ENCODE measurements at places on chromosomes 4 and X.

DNA sequence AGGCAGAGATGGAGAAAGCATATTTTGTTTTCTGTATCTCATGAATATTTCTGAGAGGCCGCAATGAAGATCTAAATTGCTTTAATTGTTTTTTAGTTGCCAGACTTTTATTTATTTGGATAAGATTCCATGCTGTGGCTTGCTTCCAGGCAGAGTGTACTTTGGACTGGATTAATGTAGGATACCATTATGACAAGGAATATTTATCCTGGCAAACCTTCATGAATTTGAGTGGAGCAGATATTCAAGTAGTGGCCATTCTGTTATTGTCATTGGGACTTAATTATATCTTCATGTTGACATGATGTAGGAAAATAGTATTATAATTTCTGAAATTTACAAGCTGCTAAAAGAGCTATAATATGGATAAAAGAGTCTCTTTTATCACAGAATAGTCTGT lies 182.9 kb downstream of the C4orf33 start:
- DNase-seq: no peak

DNA sequence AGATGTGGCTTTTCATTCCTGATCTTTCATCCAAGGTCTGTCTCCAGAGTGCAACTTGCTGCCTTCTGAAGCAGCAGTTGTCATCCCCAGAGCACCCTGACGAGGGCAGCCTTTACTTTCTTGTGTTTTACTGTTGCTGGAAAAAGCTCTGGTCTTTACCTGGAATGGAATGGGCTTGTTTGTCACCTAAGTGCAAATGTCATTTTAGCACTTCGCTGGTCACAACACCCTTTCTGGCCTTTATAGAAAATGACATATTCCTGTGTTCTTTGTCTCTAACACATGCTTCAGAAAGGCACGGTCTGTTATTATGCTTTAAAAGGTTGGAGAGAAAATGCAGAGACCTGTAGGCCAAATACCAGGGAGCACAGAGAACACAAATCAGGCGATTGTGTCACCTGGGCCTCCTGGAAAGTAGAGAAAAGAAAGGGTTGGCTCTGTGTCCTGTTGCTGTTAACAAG lies 332.7 kb upstream of the IGFBP7 start:
- no peak for DNase-seq

DNA sequence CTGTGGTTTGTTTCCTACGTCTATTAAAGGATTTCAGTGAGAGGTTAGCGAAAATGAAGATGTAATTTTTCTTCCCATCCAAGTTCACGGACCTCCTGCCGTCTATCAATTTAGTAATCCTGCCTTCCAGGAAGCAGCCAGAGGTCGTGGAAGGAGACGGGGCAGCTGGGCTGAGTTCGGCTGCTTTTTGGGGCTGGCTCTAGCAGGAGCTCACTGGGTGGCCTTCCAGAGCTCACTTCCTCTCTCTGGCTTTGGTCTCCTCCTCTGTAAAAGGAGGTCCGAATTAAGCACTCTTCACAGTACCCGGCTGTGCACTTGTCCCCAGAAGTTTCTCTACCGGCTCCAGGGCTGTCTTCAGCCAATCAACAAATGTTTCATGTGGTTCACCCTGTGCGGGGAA lies 295.4 kb downstream of the BCOR start:
- DNase-seq: no peak

DNA sequence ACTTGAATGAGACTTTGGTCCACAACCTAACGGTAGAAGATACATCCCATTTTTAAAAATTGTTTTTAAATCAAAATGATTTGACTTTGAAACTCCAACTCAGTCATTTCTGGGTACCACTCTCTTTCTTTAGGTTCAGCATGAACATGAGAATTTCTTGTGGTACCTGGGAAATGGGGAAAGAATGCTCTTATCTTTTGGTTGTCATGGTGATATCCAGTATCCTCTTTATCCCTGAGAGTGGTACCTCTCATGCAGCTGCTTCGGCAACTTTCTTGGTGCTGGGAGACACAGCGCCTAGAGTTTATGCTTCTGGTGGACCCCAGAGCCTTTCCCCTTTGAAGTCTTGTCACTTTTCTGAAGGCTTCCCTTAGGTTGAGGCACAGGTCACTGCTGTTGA lies 465.1 kb upstream of the FAT1 start:
- no peak for DNase-seq

GRCh38 chr4:100489305-100489704 lies 28.5 kb downstream of the EMCN start:
- no peak for DNase-seq

DNA sequence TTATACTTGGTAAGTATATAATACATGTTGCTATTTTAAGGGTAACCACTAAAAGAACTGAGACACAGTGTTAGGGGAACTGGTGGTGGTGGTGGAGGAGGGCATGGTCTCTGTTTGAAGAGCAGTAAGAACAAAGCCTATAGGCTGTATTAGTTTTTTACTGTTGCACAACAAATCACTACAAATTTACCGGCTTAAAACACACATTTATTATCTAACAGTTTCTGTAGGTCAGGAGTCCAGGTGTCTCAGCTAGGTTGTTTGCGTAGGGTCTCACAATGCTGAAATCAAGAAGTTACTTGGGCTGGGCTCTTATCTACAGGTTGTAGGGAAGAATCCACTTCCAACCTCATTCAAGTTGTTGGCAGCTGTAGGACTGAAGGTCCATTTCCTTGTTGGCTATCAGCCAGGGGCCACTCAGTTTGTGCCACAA lies 52.6 kb downstream of the CASK start:
- DNase-seq: no peak

DNA sequence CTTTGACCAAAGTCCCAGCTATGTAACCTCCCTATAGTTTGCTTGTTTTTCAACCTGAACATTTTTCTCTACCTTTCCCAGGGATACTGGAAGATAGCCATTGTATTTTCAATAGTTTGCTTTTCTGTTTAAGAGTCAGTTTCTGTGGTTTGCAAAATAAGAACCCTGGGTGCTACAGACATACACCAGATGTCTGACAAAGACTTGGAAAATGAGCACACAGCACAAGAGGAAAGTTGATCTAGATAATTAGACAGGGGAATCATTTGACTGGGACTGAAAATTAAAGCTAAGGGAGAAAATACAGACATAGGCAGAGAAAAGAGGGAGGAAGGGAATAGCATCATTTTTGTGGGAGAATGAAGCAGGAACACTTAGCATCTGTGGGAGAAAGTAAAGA lies 218.3 kb upstream of the CNKSR2 start:
- DNase-seq: no peak

Measured in CD4-positive, CD25-positive, alpha-beta regulatory T cell (primary cell).